ENCODE measurements at places on chromosomes 3 and 15.

DNA sequence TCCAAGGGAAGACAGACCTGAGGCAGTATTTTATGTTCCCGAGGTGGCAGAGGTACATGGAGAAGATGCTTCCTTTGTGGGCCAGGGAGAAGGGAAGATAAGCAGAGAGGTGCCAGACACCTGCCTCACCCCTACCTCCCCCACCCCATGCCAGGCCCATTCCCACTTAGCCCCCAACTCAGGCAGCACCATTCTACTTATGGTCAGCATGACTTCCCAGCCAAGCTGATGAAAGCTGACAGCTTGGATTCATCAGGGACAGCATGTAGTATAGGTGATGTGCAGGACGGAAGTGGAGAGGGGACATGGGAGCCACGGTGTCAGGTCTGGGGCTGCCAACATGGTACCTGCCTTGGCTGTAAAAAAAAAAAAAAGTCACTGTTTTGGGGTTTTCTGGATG, 57.5 kb upstream of the CSPG4 start:
- no peak for DNase-seq

- no peak for DNase-seq
Measured at GRCh38 chr3:64055076-64055475, 31.8 kb upstream of the PSMD6 start.

- DNase-seq, result no peak
Measured at GRCh38 chr15:77243135-77243534, 172.2 kb upstream of the TSPAN3 start.

GRCh38 chr15:35288580-35288979, 203.5 kb upstream of the NANOGP8 start:
- DNase-seq, result no peak

DNA sequence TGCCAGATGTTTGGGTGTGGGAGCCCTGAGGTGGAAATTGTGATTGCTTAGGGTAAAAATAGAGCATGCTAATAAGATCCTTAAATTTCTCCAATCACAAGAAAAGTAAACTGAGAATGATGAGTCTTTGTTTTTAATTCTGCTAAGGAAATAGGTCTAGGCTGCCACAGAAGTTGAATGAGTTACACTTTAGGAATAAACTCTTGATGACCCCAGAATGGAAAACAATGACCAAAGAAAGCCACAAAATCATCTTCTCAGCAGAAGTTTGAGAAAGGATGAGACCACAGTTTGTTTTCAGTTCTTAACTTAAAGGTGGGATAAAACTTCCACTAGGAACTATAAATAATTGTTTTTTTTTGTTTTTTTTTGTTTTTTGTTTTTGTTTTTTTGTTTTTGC, 164.6 kb upstream of the BCL6 start:
- no peak for DNase-seq

- no peak for DNase-seq
Measured at GRCh38 chr3:76010252-76010651, 224.9 kb upstream of the ZNF717 start.

GRCh38 chr3:157464321-157464720, 27.7 kb downstream of the PTX3 start:
- no peak for DNase-seq

GRCh38 chr3:128242818-128243601, 89.7 kb downstream of the EEFSEC start:
- peak; percentile 58 for DNase-seq
